CD4-positive, alpha-beta T cell treated with Interleukin-10 for 1 hour (primary cell): ENCODE measurements at places on chromosomes 3 and 15.

- no peak for DNase-seq
These were observed 17.1 kb downstream of the TNFSF10 start for GRCh38 chr3:172506094-172506493.

- DNase-seq, result no peak
These were observed 97.2 kb downstream of the CLDN1 start for GRCh38 chr3:190224863-190225692.

GRCh38 chr3:66692042-66692765, 191.4 kb upstream of the LRIG1 start:
- DNase-seq, result no peak

- DNase-seq, result no peak
These were observed 467.9 kb downstream of the SOX2 start for GRCh38 chr3:182179631-182180030.

DNA sequence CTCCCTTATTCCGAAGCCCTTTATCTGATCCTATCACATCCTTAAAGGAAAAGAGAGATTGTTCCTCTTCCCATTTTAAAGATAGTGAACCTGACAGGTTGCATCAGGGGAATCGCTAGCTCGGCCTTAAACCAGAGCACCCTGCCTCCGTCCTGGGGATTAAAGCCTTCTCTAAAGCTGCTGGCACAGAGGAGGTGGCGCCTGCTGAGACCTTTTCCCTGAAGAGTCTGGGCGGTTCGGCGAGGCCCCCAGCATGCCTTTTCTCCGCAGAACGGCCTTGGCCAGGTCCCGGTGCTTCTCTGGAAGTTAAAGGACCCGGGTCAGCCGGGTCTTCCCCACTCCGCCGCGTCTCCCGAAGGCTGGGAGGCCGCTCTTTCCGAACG, 593 bp downstream of the FAM219B start:
- peak; percentile 22 for DNase-seq

- DNase-seq, result no peak
These were observed 58.5 kb downstream of the ST6GAL1 start for GRCh38 chr3:186988806-186989205.

DNA sequence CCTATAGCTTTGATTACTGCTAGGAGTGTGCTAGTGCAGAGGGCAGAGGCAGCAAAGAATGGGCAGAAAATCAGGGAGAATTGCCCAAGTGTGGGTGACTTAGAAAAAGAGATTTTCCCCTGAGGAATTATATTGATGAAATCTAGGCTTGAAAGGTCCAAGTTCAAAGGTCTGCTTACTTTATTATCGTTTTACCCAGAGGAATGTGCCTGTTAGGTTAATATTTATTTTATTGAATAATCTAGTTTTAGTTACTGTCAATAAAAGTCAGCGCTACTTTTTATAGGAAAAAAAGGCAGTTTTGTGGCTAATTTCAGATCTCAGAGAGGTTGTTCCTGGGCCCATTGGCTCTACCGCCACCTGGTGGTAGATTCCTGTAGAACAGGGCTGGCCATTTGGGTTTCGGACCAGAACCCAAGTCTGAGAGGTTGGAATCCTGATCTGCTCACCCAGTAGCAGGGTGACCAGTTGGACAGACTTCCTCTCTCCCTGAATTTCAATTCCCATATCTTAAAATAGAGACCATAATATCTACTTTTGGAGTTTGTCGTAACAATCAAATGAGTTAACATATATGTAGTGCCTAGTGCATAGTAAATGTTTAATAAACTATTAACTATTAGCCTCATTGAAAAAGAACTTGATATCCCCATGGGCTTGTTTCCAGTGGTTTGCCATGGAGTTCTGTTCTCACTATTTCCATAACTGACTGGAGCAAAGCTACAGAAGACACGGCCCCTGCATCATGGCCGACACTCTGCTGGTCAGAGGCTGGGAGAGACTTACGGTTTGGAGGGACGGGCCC, 62.7 kb upstream of the ZNF148 start:
- peak; percentile 66 for DNase-seq

DNA sequence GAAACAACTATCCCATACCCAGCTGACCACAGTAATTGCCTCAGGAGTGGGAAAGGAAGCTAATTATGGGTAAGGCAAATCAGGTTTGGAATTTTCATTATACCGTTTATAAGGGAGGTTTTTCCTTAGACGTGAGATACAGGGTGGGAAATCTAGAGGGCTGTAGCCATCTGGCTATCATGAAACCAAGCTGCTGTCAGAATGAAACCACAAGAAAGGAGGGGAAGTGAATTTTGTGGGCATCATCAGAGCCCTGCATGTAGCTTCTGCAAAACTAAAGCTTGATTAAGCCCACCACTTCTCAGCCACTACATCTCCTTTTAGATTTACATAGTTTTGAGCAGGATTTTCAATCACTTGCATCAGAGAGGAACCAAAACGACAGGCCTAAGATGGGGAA, 893.5 kb downstream of the TUSC7 start:
- DNase-seq, result peak; percentile 0

- no peak for DNase-seq
These were observed 25.7 kb downstream of the KLF13 start for GRCh38 chr15:31352339-31352751.

- DNase-seq, result no peak
These were observed 37.5 kb upstream of the FSTL1 start for GRCh38 chr3:120488296-120488695.

DNA sequence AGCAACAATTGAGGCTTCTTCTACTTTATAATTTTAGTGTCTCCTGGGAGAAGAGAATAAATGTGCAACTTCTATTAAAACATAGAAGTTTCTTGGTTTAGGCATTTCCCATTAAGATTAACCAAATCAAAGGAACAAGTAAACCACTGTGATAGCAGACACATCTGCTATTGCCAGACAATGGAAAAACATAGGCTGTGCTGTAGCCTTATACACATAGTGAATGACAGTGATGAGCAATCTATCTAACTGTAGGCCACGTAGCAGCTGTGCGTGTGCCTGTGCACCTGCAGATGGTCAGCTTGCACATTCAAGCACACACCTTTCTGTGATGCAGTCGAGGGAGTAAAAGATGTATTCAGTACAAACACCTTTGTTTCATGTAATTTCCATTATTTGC, 32.7 kb downstream of the GNB4 start:
- no peak for DNase-seq

DNA sequence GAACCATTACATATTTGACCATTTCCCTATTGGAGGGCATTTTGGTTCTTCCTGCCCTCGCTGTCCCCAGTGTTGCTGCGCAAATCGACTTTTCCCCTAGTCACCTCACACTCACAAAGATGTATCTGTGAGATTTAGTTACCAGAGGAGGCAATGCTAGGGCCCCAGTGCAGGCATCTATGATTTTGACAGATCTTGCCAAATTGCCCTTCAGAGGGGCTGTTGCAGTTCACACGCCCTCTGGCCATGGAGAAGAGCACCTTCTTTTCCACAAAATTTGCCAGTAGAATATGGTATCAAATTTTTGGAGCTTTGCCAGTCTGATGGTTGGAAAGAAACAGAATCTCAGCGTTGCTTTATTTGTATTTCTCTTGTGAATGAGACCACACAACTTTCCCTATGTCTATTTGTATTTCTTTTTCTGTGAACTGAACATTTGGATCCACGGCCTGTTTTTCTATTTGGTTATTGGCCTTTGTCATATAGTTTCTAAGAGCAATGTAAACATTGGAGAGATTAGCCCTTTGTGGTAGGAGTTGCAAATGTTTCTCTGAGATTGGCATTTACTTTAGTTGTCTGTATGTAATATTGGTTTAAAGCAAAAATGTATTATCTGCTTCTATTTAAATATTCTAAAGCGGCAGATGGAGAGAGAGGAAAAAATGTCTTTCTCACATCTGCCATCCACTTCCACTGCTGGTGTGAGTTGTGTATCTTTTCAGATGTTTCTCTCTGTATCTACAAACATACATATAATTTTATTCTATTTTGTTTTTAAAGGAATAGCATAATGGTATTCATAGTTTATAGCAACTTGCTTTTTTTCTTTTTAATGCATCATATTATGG, 66.1 kb downstream of the DNASE1L3 start:
- DNase-seq, result no peak

- DNase-seq, result no peak
These were observed 306.8 kb downstream of the NTRK3 start for GRCh38 chr15:87949575-87950223.

GRCh38 chr15:44194323-44195150, 534 bp downstream of the FRMD5 start:
- DNase-seq, result peak; percentile 23

GRCh38 chr3:126256251-126256650, 75.9 kb upstream of the ALDH1L1 start:
- DNase-seq, result no peak

- DNase-seq, result no peak
These were observed 82.0 kb downstream of the LIPC start for GRCh38 chr15:58513726-58514336.

- no peak for DNase-seq
These were observed 18.1 kb downstream of the FBN1 start for GRCh38 chr15:48627260-48627940.

- no peak for DNase-seq
These were observed 2.8 kb downstream of the RRP9 start for GRCh38 chr3:51938780-51939425.

DNA sequence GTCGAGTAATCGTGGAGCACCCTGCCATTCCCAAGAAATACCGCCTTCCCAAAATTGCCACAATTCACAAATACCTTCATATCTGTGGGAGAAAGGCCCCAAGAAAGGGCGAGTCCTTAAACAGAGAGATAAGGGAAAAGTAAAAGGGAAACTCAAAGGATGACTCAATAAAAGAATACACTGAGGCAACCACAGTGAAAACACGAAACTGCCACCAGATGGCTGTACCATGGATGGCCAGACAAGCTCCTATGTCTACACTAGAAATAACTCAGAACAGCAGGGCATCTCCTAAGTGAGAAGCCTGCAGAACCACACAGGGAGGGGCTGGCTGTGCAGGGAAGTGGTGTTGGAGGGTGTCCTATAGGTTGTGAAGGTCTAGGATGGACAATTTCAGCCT, 25.0 kb downstream of the SRGAP3 start:
- no peak for DNase-seq

- DNase-seq, result peak; percentile 8
These were observed 1.3 kb upstream of the MEF2A start for GRCh38 chr15:99564221-99565048.

DNA sequence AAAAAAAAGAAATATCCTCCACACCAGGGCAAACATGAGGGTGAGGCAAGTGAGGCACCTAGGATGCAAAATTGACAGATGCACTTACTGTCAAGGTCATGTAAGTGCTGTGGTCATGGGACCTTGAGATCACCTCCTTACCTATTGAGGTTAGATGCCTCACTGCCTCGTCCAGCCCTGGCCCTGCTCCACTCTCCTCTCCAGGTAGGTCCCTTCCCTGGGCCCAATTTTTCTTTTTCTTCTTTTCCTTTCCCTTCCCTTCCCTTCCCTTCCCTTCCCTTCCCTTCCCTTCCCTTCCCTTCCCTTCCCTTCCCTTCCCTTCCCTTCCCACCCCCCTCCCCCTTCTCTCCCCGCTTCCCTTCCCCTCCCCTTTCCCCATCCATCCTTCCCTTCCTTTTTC, 71.1 kb upstream of the DLG1 start:
- no peak for DNase-seq
